ENCODE measurements at places on chromosomes 5 and 9.

DNA sequence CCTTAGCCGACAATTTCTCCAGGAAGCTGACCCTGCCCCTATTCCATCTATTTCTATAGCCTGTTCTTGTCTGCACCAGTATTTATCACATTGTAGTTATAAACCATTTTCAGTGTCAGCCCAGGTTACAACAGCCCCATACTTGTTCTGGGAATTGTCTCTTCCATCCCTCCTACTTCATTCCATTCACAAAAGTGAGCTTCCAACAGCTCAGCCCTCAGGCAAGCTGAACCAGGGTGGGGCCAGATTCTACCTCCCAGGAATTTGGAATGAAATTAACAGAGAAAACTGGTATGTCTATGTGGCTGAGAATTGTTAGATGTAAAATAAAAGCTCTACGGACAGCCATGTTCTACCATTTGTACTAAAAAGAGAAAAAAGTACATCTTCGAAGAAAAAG is 36.1 kb downstream of the STRBP start:
- DNase-seq, result no peak

GRCh38 chr9:101419863-101420262 is 15.7 kb downstream of the ALDOB start:
- no peak for DNase-seq

- DNase-seq, result no peak
These were observed 68.4 kb upstream of the ZFR start for GRCh38 chr5:32512926-32513325.

- DNase-seq, result no peak
These were observed 93.9 kb upstream of the IL33 start for GRCh38 chr9:6121707-6122106.

DNA sequence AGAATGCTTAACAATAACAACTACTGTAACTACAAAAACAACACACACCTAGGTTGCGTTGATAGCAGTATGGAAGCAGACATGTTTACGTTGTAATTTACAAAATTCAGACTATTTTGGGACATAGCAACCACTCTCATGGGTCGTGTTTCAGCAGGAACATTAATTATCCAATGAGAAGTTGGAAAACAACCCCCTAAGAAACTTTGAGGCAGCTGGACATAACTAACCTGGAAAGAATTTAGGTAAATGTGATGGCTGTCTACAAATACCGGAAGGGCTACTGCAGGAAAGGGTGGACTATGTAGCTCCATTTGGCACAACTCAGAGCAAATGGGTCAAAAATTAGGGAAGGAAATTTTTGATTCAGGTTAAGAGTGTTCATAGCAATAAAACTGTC is 409.3 kb downstream of the ADGRV1 start:
- no peak for DNase-seq

GRCh38 chr9:93177676-93178075 is 6.3 kb upstream of the WNK2 start:
- DNase-seq, result no peak

GRCh38 chr5:44385291-44385900 is 3.8 kb downstream of the FGF10 start:
- no peak for DNase-seq

DNA sequence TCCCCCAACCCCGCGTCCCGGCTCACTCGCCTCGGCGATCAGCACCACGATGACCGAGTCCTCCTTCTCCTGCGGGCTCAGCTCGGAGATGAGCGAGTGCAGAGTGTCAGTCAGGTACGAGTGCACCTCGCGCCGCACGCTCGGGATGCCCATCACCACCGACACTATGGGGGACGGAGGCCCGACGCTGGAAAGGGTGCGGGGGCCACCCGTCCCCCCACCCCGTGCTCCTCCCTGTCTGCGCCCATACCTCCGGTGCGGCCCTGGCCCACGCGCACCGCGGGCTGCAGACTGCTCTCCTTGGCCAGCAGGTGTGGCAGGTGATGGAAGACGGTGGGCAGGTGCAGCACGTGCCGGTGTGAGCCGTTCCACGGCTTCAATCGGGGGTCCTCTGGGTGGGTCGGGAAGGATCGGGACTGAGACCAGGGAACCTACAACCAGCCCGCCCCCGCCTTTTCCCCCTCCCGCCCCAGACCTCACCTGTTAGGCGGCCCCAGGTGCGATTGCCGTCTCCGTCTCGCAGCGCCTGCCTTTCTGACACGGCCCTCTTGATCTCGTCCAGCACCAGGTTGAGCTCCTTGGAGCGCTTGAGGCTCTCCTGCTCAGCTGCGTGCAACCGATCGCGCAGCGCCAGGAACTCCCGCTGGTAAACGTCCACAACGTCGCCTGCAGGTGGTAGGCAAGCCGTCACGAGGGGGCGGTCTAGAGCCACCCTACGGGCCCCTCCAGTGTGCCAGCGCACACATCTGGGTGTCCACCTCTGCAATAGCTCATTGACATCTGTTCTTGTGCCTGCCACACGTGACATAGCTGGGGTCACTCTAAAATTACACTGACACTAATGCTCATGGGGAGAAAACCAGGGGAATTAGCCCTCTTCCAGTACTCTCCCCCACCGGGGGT is 5.1 kb downstream of the MGAT4B start:
- no peak for DNase-seq

DNA sequence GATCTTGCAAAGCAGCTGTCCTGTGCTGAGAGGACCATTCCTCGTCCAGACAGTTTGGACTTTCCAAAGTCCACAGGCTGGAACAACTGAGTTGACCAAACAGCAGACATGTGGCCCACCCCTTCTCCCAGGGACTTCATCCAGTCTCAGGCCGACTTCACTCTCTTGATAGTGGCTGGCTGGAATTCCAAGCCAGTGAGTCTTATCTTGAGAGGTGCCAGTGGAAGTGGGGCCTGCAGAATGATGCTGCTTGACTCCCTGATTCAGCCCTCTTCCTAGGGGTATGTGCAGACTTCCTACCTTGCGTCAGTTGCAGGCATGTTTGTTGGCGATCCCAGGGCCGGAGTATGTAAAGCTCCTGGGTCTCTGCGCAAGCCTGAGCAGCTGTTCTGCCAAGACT is 131.4 kb upstream of the TSLP start:
- DNase-seq, result no peak

GRCh38 chr5:172699423-172699822 is 58.4 kb downstream of the NEURL1B start:
- no peak for DNase-seq

DNA sequence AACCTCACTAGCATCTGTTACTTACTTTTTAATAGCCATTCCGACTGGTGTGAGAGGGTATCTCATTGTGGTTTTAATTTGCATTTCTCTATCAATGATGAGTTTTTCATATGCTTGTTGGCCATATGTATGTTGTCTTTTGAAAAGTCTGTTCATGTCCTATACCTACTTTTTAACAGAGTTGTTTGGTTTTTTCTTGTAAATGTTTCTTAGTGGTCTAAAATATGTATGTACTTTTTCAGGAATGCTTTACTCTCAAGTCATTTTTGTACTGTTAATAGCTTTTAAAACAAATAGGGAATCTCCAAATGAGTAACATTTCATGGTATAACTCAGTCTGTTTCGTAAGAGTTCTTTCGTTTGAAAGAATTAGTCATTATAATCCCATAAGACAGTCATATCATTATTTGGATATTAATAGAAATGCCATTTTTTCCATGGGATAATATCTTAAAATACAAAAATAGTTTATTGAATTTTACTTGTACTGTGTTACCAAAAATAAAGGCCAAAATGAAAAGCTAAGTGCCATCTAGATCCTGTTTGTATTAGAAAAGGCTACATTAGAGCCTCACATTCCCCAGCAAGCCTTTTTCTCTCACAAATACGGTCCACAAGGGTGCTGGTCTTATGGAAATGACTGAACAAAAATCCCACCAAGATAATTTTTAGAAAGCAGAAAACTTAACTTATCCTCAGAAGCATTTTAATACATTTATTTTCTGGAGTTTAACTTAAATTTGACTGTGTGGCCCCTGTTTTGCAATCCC is 247.7 kb downstream of the PJA2 start:
- no peak for DNase-seq

DNA sequence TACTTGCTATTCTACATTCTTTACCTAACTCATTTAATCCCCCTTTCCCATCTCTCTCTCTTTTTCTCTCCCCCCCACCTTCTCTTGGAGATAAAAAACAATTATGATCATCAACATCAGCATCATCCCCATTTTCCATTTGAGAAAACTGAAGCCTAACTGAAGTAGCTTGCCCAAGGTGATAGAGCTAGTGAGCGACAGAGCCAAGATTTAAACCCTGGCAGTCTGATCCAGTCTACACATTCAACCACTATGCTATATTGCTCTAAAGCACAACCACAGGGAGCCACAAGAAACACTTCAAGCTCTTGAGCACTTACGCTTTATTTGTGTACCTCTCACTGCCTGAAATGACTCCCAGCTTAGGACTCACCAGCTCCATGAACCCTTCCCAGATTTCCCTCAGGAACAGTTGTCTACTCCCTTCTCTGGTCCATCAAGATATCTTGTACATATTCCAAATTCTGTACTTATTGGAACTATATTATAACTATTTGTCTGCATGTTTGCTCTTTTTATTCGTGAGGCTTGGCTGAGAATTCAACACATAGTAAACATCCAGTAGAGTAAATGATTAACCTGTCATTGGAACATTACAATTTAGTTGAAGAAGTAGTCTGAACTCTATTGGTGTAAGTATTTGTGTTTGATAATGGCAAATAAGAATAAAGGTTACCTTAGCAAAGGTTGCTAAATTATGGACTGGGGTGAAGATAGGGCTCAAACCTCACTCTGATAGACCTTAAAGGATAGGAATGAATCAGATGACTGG is 164.8 kb downstream of the EFNA5 start:
- DNase-seq, result no peak

- no peak for DNase-seq
These were observed 12.2 kb upstream of the RNU6ATAC start for GRCh38 chr9:134176599-134176968.

- DNase-seq, result no peak
These were observed 8.5 kb downstream of the AFAP1L1 start for GRCh38 chr5:149280124-149280523.

- DNase-seq, result no peak
These were observed 2.4 kb upstream of the ARSI start for GRCh38 chr5:150305095-150305494.

DNA sequence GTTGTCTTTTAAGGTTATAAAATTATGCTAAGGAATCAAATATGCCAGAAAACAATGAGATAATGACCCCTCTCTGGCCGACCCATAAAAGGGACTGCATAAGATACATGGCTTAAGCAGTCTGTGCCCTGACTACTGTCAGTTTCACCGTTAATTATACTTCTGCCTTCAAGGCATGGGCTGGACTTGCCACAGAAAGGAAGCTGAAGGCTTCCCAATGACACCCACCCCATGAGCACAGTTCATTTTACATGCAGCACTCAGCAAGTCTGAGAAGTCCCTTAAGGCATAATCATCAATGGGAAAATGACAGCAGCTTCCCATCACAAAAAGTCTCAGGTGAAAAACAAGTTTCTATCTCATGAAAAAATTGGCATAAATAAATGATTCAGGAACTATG is 175.6 kb downstream of the GLIS3 start:
- DNase-seq, result no peak

DNA sequence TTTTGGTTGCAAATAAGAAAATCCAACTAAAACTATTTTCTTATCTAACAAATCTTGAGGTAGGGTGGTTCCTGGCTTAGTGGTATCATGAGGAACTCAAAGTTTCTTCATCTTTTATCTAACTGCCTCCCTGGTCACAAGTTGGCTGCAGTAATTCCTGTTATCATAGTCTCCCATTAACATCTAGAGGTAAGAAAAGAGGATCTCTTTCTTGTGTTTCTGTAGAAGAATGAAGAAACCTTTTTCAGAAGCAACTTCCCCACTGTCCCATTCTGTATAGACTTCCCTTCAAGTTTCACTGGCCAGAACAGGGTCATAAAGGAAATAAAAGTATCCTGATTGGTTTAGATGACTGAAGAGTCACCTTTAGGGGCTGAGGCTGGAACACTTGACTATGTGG is 81.8 kb upstream of the ELL2 start:
- DNase-seq, result no peak

DNA sequence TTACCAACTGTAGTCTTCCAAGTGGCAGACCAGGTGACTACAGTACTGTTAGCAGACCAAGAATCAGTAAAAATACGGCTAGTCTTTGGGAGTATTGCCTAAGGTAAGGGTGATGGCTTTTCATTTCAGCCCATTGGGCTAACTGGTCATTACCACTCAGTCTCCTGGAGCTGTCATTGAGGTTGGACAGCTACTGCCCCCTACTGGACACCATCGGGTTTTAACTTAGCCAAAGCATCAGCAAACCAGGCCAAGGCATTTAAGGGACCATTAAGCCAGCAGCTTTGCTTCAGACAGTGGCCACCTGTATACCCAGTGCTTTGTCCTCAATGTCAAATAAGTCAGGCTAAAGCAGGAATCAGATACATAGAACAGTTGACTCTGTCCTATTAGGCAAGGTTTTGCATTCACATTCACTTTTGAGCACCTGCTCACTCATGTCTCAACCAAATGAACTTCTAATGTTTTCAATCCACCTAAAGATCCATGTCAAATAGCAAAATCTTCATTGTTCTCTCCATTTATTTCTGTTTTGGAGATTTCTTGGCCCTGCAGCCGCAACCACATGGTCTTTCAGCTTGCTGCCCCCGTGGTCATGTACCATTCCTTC is 117.2 kb downstream of the INVS start:
- DNase-seq, result no peak

GRCh38 chr9:124696101-124696500 is 75.0 kb downstream of the NR6A1 start:
- DNase-seq, result no peak

- DNase-seq, result no peak
These were observed 581.6 kb upstream of the CDH9 start for GRCh38 chr5:27619982-27620381.

DNA sequence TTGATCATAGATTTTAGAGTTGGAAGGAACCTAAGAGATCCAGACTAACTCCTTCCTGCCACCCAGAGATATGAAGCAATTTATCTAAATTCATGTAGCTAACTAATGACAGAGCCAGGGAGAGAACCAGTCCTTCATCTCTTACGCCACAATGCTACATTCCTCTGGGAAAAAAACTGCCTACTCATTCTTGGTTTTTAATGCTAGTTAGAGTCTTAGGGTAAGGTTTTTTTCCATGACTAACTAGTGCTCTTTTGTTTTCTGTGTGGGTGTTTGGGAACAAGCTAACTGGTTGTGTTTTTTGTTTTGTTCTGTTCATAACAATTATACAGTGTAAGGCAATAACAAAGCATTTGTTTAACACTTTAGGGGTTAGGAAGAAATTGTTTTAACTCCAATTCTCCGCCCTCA is 52.4 kb downstream of the SLC44A1 start:
- DNase-seq, result no peak

GRCh38 chr5:171418982-171419687 is at the start of gene FGF18:
Gene FGF18, plus strand, starts transcription at chr5:171419647. Its CDS starts 553 bp downstream, at chr5:171420200.
- peak; percentile 71 for DNase-seq

GRCh38 chr9:133202145-133202513 is 6.9 kb downstream of the OBP2B start:
- no peak for DNase-seq

DNA sequence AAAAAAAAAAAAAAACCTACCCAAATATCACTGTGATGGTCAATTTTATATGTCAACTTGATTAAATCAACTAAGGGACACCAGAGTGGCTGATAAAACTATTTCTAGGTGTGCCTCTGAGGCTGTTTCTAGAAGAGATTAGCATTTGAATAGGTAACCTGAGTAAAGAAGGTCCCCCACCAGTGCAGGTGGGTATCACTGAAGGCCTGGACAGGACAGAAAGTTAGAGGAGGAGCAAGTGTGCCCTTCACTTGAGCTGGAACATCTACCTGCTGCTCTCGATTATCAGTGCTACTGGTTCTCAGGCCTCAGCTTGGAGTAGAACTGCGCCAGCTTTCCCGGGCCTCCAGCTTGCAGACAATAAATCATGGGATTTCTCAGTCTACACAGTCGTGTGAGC is 88.7 kb downstream of the TLE1 start:
- no peak for DNase-seq
